ENCODE measurements at places on chromosomes 4 and X.

DNA sequence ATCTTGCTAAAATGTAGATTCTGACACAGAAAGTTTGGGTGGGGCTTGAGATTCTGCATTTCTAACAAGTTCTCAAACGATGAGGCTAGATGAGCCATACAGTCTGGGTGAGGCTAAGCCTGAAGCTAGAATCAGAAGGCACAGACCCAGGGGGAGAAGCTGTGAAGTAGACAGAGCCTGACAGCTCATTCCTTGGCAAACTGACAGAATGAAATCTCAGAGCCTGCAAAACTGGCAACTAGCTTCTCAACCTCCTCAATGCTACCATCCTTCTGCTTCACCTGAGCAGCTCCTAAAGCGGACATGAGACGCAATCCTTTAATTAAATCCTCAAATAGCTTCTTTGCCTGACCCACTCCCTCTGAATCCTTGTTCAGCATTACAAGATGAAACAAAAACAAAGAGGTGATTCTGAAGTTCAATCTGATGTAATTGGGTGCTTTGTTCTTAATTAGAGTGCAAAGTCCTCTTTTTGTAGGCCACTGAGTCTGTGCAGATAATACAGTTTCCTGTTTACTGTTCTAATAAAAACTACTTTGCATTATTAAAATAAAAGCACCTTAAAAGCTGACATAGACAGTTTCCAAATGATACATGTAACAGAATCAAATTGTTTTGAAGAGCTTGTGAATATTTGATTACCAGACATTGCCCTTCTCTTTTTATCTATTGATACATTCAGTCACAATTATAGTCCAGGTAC is 71.0 kb upstream of the BMP2K start:
- peak; percentile 61 for DNase-seq

- no peak for DNase-seq
Measured at GRCh38 chr4:2047781-2048581, 11.1 kb upstream of the NAT8L start.

- DNase-seq, result no peak
Measured at GRCh38 chrX:153828308-153828707, 2.0 kb downstream of the PDZD4 start.

DNA sequence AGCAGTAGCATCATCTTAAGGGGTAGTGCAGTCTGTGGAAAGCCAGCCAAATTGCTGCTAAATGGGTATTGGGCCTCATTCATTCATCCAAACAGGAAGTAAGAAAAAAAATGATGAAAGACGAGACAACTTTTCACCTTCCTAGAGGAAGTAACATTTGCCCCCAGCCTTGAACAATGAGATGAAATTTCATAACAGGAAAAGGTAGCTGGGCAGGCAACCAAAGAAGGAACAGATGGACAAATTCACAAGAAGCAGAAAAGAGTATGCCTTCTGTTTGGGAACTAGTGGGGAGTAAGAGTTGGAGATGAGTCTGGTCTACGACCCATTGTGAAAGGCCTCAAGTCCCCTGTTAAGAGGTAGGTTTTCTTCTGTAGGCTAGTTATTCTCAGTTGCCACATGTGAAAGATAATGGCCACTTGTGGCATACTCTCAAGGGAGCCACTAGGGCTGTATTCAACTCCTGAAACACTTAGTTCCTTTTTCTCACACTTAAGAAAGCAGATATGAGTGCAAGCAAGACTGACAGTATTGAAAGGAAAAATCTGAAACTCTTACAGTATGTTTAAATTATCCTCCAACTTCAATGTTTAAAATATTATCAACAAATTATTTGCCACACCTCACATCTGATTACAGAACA is 190.4 kb downstream of the AR start:
- DNase-seq, result no peak

DNA sequence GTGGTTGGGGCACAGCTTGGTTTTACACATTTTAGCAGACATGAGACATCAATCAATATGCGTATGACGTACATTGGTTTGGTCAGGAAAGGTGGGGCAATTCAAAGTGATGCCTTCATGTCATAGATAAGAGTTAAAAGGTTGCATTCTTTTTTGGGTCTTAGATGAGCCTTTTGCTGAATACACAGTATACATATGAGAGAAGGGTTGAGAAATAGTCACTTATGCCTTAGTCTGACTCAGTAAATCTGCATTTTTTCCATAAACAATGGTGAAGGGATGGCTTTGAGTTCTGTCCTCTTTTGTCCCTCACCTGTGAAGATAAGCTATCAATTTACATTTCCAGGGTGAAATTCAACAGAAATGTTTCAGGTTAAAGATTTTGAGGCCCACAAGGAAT is 43.9 kb upstream of the UGT2B15 start:
- DNase-seq, result no peak

- DNase-seq, result no peak
Measured at GRCh38 chr4:63214076-63214475, 1195.2 kb downstream of the TECRL start.

DNA sequence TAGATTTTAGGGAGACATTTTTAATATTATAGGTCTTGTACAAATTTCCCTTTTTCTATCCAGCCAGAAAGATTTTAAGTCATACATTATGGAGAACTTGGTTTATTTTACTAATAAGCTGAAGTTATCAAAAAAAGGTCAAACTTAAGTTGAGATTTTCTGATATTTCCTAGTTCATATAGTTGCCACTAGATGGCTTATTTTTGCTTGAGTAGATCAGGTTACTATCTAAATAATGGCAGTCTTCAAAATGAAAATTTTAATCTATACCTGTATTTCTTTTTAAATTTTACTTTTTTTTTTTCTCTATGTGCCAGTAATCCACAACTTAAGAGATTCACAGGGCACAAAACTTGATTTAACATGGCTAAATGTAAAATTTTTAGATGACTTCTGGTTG is 52.3 kb downstream of the USP9X start:
- DNase-seq, result no peak

DNA sequence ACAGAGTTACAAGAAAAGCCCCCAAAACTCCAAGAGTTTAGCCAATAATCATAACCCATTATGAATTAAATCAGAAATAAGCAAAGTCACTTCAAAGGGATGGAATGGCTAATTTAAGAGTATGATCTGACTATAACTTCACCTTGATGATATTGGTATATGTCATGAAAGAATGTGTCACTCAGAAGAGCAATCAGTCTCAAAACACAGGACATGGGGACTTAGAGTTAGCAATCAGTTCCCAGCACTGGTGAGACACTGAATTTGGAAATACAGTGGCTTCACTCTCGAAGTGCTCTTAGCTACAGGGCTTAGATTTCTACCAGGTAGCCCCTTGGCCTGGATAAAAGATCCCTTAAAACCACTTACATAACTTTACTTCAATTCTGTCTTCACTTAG is 65.7 kb upstream of the EXOC1L start:
- DNase-seq, result no peak

GRCh38 chr4:109801099-109801789 is 555 bp downstream of the CFI start:
- DNase-seq, result no peak

- DNase-seq, result peak; percentile 79
Measured at GRCh38 chrX:119477812-119478232, 9.6 kb downstream of the SLC25A5 start.

- no peak for DNase-seq
Measured at GRCh38 chr4:38692421-38692820, 28.4 kb downstream of the KLF3 start.

DNA sequence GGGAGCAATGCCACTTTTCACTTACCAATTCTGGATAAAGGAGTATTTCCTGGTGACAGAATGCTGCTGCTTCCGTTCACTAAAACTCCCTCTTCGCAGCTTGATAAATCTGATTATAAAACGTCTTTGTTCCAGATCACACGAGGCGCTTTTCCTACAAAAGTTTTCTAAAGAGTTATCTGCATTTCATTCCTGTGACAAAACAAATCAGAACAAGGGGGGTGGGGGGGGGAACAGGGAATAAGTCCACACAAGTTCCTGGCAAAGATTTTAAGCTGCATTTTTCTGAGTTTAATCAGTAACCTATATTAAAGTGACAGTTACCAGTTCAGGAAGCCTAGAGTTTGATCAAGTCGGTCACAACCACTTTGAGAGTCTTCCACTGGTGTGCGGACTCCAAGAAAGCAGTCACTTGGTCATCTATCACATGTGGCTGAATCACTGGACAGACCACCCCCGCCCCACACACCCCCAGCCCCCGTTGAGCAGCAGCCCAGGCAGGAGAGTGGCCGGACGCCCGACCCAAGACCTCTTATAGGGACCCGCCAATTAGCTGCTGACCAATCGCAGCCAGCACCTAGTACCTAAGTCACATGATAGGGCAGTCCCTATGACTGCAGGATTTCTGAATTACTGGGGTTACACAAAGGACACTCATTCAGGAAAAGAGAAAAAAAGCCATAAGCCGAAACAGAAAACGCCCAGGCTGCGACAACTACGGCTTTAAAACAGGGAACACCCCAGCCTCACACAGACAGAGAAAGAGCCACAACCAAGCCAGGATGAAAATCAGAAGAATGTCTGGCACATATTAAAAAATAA is 569.3 kb upstream of the DIPK2B start:
- peak; percentile 93 for DNase-seq

DNA sequence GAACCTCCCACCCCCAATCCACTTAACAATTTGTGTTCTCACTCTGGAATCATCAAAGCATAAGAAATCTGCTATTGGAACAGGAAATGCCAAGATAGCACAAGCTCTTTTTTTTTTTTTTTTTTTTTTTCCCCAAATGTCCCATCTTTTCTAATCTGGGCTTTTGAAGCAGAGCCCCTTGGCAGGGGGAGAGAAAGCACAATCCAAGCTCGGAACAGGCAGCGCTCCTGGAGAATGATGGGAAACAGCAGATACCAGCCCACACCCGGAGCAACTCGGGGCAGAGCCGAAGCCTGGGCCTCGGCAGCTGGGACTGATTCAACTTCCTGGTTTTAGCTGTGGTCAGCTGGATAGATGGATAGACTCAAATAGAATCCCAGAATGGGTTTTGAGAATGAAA is 235.1 kb downstream of the QDPR start:
- DNase-seq, result peak; percentile 12

DNA sequence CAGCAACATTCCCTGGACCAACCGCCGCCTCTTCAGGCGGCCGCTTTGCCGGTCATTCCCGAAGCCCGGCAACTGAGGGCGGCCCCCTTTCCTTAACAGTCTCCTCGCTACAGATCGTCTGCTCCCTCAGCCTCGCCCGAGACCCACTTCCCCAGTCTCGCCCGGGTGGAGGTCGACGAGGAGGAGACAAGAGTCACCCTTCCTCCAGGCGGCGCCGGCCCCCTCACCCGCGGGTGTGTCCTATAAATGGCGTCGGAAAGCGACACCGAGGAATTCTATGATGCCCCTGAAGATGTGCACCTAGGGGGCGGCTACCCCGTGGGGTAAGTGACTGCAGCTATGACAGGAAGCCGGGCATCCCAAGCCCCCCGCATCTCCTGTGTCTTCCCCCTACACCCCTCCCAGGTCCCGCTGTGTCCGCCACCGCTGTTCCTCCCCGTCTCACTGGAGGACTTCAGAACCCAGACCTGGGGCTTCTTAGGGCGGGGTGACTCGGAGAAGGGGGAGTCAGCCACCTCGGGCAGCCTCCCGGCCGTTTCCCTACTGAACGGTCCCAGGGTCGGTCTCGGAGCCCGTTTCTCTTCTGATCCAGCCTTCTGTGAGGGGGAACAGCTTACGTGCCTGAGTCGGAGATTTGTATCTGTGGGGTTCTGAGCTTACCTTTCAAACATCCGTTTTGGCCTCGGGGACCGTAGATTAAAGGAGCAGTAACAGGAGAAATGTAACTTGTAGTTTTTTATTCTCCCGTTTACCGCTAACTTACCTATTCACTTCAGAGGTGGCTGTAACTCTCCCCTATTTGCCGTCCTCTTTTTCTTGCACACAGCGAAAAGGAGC is 570 bp downstream of the WDR44 start:
- no peak for DNase-seq

GRCh38 chr4:79362626-79363025 is 36.8 kb upstream of the NAA11 start:
- no peak for DNase-seq

- DNase-seq, result no peak
Measured at GRCh38 chr4:180925805-180926204, 1317.4 kb upstream of the TENM3 start.

GRCh38 chr4:27020203-27020602 is 159.6 kb downstream of the STIM2 start:
- no peak for DNase-seq

DNA sequence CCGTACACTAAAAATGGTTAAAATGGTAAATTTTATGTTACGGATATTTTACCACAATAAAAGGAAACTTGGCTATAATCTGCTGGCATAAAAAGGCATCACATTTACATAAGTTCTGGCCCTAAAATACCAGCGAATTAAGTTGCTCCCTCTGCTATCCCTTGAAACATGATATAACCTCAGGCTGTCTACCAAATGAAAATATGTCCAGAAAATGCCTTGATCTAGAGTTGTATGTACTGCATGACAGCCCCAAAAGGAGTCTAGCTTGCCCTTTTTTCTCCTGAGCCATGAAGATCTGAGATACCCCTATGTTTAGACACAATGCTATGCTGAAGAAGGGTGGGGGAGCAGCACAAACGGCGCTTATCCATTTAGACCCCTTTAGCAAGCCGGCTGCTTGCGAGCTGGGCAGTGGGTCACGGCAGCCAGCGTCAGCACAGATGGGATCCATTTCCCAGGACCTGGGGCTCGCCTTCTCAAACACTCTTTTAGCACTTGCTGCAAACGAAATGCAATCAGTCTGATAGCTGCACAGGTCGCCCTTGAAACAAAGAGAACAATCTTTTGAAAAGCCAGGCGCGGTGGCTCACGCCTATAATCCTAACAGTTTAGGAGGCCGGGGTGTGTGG is 77.0 kb downstream of the AFAP1 start:
- peak; percentile 56 for DNase-seq

DNA sequence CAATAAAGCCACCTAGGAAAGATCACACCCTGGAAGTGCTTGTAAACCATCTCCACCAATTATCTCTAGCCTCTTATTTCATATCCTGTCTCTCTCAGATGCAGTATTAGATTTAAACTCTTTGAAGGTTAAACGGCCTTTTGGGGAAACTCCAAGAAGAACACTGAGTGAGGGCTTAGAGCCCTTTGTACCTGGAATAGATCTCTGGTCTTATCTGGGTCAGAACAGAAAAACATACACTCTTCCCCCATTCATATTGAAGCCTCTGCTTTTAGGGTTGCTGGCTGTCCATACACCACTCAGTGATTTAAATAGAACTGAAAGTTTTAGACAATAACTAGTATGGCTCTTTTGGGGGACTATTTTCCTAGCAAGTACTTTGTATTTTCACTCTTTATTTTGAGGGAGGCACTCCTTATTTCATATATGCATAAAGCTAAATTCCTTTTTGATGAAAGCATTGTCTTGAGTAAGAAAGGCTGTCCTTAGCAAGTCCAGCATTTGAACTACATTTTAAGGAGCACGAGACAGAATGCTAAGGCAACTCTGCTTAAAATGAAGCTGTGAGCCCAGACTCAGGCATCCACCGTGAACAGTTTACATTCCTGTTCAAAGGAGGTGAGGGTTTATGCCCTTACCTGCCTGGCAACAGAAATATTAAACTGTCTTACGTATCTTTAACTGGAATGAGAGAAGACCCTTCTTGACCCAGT is 17.4 kb downstream of the YY2 start:
- DNase-seq, result peak; percentile 1

- no peak for DNase-seq
Measured at GRCh38 chr4:177051473-177052060, 258.1 kb upstream of the NEIL3 start.

Measured in fibroblast of gingiva (primary cell).